ENCODE measurements at places on chromosomes 5 and 9.

DNA sequence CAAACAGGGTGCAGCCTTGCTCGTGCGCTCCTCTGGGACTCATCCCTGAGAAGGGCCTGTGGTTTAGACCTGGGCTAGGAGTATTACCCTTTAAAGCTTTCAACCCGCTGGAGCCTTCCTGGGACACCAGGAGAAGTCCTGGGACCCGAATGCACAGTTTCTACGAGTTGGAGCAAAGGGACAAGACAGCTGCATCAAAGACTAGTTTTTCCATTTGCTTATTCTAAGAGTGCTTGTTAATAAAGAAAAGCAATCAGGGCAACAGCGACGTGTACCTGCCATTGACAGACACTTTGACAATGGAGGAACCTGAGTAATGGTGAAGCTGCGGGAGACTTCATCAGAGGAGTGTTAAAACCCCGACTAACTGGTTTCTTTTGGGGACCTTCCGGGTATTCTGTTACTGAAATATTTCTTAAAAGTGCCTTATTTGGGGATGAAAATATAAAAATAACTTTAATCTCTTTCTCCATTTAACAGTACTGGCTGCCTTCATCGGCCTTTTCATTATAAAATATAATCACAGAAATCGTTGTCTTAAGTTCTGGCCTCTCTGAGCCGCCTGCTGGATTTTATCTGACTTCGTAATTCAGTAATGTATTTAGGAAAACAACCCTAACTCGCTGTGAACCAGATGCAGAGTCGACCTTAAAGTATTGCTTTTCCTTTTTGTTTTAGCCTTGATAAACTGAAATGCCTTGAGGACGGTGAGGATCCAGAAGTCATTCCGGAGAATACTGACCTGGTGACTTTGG lies 732 bp downstream of the SNAPC3 start:
- DNase-seq, result no peak

DNA sequence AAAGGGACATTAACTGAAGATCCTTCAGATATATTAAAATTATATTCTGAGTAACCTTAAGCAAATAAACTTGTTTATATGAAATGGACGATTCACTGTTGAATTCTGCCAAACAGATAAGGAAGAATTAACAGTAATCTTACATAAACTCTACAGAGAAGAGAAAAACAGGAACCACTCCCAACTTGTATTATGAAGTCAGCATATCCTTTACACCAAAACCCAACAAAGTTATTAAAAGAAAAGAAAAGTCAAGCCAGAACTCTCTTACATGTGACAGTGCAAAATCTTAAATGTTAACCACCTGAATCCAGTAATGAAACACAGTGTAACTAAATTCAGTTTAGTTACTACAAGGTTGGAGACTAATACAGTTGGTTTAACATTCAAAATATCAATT lies 185.8 kb downstream of the DEPDC1B start:
- DNase-seq, result no peak

GRCh38 chr9:89311346-89312221 lies 589 bp downstream of the CKS2 start:
- no peak for DNase-seq

GRCh38 chr9:16262477-16263261 lies 607.8 kb downstream of the BNC2 start:
- no peak for DNase-seq

- peak; percentile 39 for DNase-seq
Measured at GRCh38 chr5:108728566-108729241, 19.0 kb upstream of the FER start.

GRCh38 chr5:154163327-154164248 lies 26.9 kb upstream of the GALNT10 start:
- DNase-seq, result no peak

GRCh38 chr5:172339264-172340180 lies 56.0 kb upstream of the UBTD2 start:
- no peak for DNase-seq

- DNase-seq, result no peak
Measured at GRCh38 chr5:4216142-4216541, 620.5 kb downstream of the IRX1 start.

GRCh38 chr9:13479096-13479495 lies 199.6 kb upstream of the MPDZ start:
- DNase-seq, result no peak

DNA sequence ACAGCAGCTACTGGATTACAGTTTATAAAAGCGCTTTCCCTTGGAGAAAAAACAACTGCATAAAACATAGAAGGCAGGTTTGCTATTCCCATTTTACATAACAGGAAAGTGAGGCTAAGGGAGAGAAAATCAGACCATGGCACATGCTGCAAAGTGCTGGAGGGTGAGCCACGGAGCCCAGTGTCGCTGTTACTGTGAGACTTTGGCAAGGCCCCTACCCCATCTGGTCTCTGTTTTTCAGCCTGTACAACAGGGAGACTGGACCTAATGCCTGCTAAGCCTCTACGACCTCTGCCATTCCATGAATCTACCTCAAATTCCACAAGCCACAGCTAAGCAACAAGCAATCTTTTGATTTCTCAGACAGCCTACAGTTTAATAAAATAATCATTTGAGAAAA lies 139.2 kb downstream of the GABBR2 start:
- no peak for DNase-seq

GRCh38 chr9:132168851-132169250 lies 7.0 kb downstream of the NTNG2 start:
- DNase-seq, result no peak

GRCh38 chr5:172525307-172525995 lies 71.1 kb upstream of the SH3PXD2B start:
- no peak for DNase-seq

DNA sequence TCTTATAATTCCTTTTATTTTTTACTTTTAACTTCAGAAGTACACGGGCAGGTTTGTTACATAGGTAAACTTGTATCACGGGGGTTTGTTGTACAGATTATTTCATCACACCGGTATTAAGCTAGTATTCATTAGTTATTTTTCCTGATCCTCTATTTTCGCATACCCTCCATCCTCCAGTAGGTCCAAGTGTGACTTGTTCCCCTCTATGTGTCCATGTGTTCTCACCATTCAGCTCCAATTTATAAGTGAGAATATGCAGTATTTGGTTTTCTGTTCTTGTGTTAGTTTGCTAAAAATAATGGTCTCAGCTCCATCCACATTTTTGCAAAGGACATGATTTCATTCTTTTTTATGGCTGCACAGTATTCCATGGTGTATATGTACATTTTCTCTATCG lies 43.1 kb upstream of the IFNE start:
- DNase-seq, result no peak

DNA sequence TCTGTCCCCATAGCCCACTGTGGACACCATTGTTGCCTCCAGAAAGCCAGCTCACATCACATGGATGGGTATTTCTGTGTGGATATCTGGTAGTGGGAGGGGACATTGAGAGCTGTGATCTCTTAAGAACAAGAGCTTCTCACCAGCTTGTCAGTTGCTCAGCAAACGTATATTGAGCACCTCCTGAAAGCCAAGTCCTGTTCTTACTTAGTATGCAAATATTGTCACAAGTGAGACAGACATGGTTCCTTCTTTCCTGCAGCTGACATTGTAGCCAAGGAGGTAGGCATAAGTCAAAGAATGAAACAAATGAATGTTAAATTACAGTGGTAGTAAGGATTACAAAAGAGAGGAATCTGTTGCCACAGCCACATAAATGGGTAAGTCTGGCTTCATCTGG lies 3.8 kb downstream of the TCOF1 start:
- DNase-seq, result no peak

DNA sequence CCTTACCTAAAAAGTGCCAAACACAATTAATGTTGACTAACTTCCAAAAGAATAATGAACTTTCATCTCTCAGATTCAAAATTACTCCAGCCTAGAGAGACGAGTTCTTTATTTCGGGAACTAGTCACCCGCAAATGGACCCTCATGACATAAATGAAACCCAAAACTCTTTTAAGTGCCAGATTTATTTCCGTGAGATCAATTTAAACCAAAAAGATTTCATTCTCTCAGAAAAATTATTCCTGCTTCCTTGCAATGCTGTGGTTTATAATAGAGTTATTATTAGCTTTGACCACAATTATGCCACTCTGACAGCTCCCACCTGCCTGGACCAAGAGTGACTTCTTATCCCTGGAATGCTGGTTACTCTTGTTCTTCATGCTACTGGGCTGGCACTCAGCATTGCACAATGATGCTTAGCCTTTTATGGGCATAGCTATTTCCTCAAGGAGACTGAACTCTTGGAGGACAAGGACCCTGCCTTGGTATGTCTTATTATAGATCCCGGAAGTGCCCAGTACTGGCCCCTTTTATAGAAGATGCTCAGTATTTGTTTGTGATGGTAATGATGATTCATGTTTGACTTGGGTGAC lies 183.5 kb downstream of the SNX18 start:
- DNase-seq, result no peak

DNA sequence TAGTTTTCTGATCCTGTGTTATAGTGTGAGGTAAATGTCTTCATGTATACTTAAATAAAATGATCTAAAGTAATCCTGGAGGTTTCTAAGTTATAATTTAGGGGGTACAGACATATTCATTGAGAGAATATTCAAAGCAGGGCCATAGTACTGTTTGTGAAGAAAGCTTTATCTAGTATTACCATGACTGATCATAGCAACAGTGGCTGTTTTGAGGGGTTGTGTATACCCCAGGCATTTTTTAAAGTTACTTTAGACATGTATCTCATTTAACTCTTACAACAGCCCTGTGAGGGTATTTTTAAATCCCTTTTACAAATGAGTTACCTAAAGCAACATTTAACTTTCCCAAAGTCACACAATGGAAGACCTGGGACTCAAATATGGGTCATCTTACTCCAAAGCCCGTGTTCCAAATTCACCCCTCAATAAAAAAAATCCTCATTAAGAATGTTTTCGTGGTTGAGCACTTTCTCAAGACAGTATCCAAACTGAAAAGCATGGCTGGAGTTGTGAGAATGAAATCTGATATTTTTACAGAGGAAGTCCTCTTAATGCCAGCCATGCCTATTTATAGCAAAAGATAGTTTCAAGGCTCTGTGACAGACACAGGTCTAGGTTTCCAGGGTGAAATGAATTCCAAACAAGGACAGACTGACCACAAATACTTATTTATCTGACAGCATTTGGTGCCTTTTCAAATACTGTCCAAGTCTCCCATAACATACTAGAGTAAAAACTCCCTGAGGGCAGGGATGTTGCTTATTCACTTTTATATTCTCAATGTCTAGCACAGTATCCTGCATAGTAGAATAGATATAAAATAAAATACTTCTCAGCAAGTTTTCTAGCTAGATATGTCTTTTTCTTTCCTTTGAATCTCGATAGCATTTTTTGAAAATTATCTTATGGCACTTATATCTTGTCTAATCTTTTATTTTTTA lies 10.4 kb downstream of the STOM start:
- no peak for DNase-seq

DNA sequence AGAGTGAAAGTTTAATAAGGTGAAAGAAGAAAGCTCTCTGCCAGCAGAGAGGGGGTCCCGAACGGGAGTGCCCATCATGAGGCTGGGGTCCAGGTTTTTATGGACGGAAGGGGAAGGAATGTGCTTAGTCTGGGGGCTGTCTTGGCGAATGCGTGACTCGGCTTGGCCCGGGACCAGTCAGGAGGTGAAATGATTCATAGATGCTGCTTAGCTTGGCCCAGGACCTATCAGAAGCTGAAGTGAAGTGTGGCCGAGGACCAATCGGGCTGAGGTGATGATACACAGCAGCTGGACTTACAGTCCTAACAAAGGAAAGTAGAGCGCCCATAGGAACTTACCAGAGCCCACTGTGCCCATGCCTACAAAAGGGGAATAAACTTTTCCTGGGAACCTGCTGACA lies 3.9 kb upstream of the FKTN start:
- DNase-seq, result no peak

GRCh38 chr5:172104021-172104420 lies 84.0 kb downstream of the STK10 start:
- DNase-seq, result no peak

DNA sequence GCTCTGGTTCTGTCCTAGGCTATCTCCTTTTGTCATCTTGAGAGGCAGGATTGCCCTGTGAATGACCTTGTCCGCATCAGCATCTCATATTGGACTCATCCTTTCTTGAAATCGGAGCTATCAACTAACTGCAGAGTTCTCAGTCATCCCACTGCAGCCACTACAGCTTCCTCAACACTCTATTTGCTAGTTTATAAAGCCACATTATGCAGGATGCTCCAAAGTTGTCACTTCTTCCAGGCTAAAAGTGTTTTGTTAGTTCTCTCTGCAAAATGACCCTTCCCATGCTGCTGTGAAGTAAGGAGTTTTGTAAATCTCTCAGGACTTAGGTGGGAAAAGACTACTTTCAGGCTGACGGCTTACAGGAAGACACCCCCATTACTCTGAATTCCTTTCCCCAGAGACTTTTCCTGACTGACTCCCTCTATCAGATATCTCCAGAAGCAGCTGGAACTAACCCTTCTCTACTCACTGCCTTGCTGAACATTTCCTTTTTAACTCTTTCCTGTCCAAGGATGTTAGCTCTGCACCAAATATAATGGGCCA lies 257.6 kb downstream of the NFIB start:
- no peak for DNase-seq

GRCh38 chr9:81969971-81970370 lies 18.6 kb upstream of the SPATA31D1 start:
- DNase-seq, result no peak
